ENCODE measurements at places on chromosomes 16 and 17.

DNA sequence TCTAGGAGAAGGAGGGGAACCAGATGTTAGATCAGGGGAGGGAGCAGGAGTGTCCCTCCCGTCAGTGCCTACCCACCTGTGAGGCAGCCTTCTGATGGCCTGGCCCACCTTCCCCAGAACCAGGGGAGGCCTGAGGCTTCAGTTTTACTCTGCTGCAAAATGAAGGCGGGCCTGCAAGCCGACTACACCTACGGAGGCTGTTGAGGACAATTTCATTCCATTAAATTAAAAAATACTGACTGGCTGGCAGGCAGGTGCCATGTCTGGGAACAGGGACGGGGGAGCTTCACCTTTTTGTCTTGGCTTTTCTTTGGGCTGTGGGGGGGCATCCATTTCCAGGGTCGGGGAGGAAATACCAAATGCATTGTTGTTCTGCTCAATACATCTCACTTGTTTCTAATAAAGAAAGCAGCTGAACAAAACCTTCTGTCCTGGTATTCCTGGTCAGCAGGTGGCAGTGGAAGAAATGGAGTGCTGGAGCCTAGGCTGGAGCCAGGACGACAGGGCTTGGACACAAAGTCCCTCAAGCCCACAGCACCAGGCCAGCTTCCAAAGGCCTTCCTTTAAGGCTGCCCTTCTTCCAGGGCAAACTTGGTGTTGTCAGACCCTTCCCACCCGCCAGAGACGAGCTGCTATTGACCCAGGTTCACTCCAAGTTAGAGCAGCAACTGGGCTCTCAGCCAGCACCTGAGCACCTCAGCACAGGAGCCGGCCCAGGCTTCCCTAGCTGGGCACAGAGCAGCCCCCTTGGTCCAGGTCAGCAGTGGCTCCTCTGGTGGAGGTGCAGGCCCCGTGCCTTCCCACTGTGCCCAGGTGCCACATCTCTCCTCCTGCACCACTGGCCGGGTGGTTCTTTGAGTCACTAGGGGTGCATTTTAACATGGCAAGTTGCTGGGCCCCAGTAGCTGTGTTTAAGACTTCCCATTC, 23.5 kb downstream of the PLCD3 start:
- no peak for DNase-seq

DNA sequence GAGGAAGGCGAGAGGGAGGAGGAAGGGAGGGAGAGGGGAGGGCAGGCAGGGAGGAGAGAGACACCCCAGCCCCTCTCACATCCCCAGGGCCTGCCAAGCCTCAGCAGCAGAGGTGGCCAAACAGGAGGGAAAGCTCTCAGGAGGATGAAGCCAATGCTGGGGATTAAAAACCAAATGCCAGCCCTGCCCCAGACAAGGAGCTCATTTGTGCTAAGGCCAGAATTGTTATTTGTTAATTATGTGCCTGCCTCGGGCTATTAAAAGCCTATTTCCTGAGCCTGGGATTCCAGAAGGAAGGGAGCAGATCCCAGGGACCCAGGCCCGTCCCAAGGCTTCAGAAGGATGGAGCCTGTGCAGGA, 27.9 kb upstream of the GINS2 start:
- DNase-seq = no peak

GRCh38 chr16:73997340-73997711, 299.3 kb upstream of the PSMD7 start:
- DNase-seq = no peak

DNA sequence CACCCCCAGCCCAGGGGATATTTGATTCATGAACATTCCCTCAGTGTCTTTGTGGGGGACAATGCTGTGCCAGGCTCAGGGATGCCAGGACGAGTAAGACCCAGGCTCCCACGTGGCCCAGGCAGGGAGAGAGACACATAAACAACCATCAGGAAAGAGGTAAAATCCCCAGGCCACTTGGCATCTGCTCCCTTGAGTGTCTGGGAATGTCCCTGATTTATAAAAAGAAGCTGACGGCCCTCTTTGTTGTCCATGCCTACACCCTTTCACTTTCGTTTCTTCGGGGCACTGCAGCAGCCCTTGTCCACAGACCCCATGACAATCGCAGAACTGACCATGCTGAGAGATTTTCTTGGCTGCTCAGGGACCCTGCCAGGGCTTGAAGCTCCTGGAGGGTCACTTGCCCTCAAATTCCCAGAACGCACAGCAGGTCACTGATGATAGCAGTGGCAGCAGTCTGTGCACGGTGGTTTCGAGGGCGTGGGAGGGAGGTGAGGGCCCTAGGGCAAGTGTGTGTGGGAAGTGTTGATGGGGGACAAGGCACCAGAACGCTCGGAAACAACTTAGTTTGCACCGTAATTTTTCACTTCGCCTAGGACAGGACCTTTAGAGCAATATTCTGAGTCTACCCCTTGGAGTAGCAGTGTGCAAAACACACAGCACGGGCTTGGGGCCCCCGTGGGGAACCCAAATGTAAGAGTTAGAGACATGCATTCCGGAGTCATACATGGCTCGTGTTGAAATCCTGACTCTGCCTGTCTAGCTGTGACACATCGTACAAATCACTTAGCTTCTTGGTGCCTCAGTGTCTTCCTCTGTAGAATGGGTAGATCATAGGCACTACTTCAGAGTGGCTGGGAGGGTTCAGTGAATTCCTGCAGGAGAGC, 4.7 kb downstream of the NOD2 start:
- peak; percentile 42 for DNase-seq

GRCh38 chr16:79175286-79176057, 425.1 kb downstream of the MAF start:
- no peak for DNase-seq

DNA sequence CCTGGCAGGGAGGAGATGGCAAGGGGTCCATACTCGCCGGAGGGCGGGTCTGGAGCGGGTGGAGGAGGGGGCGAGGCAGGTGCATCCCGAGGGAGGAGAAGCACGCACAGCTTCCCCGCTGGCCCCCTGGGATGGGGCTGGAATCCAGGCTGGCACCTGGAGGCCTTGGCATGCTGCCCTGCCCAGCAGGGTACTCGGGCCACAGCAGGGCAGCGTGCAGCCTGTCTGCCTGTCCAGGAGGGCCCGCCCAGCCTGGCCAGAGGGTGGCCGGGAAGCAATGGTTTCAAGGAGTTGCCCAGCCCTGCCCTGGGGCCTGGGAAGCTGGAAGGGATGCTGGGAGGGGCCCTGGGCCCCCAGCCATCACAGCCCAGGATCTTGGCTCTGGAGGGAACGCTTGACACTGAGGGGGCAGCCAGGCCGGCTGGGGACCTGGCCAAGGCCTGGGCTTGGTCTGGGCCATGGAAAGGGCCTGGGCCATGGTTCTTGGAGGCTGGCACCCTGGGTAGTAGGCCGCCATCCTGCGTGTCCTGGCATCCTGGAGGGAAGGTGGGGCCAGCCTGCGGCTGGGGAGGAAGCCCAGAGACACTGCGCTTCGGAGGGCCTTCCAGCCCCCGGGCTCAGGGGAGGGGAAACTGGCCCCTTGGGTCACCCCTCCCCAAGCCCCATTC, 1.1 kb downstream of the GLIS2 start:
- peak; percentile 63 for DNase-seq

DNA sequence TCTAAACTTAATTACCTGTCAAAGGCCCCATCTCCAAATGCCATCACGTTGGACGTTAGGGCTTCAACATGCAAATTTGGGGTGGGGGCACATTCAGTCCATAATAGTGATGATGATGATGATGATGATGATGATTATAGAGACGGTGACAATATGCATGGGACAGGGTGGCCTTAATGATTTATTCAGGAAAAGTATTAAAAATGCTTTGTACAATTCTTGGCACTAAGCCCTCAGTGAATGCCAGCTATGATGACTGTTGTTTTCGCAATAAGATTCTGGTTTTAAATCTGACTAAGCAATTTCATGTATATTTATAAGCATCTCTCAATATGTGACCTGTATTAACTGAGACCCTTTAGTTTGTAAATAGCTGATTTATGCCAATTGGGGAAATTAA, 106.3 kb downstream of the C16orf95 start:
- DNase-seq = peak; percentile 62

DNA sequence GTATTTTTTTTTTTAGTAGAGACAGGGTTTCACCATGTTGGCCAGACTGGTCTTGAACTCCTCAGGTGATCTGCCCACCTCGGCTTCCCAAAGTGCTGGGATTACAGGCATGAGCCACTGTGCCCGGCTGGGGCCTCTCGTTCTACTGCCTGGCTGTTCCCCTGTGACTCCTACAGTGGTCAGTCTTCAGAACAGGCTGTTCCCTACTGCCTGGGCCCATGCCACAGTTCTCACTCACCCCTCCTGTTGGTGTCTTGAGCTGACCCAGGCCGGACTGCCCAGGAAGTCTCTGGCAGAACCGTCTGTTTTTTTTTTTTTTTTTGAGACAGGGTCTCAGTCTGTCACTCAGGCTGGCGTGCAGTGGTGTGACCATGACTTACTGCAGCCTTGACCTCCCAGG, 3.3 kb downstream of the CDK3 start:
- peak; percentile 7 for DNase-seq

DNA sequence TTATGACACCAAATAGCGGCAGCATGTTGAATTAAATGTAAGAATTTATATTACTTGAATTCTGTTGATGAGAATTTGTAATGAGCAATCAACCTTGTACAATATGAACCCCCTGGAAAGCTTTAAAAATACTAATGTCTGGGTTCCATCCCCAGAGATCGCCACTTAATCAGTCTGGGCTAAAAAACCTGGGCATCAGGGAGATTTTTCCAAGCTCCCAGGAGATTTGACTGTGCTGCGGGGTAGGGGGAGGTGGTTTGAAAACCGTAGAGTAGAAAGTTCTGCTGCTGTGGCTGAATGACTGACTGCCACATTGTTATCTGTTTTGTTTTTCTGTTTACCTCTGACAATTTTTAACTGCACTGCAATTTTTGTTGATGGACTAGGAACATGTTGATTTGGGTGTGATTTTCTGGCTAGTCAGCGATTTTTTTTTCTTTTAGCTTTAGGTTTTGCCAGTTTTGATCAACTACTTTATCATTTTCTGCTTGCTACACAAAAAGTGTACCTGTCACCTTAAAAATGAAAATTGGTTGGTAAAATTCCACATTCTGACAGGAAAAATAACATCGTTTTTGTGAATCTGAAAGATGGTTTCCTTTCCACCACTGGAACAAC, 79.3 kb downstream of the PCTP start:
- DNase-seq = no peak

GRCh38 chr17:66493283-66494019, 191.0 kb downstream of the PRKCA start:
- peak; percentile 80 for DNase-seq

- DNase-seq = no peak
Measured at GRCh38 chr16:76409706-76410105, 132.5 kb downstream of the CNTNAP4 start.

- no peak for DNase-seq
Measured at GRCh38 chr16:50244504-50245416, 21.6 kb upstream of the ADCY7 start.

DNA sequence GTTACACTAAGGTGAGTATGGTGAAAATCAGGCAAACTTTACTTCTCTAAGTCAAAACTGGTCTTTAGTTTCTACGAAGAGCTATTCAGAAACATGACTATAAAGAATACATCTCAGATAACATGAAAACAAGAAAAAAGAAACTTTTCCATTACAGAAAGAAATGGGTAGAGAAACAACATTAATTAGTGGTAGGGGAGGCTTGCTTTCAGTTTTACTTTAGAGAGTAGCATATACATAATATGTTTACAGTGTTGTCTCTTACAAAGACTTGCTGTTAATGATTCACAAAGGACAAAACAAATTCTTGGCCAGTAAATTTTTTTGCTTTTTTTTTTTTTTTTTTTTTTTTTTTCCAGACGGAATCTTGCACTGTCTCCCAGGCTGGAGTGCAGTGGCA, 34.2 kb downstream of the CRLF3 start:
- no peak for DNase-seq

- DNase-seq = no peak
Measured at GRCh38 chr17:1606352-1606985, 22.2 kb downstream of the SLC43A2 start.

- DNase-seq = no peak
Measured at GRCh38 chr16:2526135-2526534, 5.1 kb downstream of the CEMP1 start.

- DNase-seq = no peak
Measured at GRCh38 chr16:59392911-59393310, 658.8 kb upstream of the GOT2 start.

DNA sequence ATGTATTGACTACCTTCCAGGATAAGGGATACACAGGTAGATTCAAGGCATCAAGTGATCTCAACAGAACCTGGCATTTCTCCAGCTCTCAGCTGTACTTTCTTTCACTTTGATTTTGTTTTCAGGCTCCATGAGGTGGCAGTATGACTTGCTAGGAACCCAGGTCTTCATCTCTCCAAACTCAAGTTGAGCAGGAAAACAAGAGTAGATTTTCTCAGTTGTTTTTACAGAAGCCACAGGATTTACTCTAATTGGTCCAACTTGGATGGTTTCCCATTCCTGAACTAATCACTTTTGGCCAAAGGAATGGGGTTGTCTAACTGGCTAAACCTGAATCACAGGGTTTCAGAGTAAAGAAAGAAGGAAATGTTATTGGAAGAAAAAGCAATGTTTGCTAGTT, 146.6 kb downstream of the TRIM37 start:
- peak; percentile 67 for DNase-seq

DNA sequence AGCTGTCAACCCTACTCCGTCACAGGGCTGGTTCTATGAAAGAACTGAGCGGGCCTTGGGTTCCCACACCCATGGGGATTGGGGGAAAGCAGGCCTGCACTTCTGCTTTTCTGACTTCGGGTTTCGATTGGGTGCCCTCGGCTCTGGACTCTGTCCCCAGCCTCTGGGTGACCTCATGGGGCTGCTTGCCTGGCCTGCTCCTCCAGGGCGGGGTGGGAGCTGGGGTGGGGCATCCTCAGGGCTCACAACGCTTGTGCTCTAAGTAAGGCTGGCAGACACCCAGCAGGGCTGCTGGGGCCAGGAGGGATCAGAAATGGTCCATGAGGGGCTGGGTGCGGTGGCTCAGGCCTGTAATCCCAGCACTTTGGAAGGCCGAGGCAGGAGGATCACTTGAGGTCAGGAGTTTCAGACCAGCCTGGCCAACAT, 19.2 kb downstream of the ARHGAP27 start:
- no peak for DNase-seq

GRCh38 chr17:7593296-7593695, 3.4 kb upstream of the SOX15 start:
- no peak for DNase-seq

- peak; percentile 25 for DNase-seq
Measured at GRCh38 chr16:10256784-10257641, 74.8 kb upstream of the GRIN2A start.

GRCh38 chr16:69741951-69742904, 12.5 kb downstream of the NOB1 start:
- DNase-seq = peak; percentile 62

DNA sequence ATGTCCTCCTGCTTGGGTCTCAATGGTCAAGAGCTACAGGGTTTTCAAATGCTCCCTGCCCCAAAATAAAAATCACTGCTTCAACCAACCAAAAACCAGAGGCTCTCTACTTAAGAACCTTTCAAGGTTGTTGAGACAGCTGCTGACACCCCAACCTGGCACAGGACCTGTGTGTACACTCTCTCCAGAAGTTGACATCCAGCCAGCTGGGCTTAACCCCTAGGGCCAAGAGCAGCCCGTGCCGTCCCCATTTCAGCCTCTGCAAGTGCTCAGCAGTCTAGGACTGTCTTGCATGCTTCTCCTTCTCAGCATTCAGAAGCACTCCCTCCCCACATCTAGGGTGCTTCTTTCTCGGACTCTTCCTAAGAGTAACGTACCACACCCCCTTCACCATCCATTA, 59.0 kb upstream of the TRAP1 start:
- no peak for DNase-seq
